Stimulated activated memory B cell treated with anti-CD40 and anti-IgM and Interleukin-4, amounts not matched to agents 10 μg/mL and 1 μg/mL and 100 μg/mL, for 72 hours (primary cell): ENCODE measurements at places on chromosomes 11 and 22.
A peak's percentile ranks its signal among the peaks of the same experiment; 100 is the strongest.

DNA sequence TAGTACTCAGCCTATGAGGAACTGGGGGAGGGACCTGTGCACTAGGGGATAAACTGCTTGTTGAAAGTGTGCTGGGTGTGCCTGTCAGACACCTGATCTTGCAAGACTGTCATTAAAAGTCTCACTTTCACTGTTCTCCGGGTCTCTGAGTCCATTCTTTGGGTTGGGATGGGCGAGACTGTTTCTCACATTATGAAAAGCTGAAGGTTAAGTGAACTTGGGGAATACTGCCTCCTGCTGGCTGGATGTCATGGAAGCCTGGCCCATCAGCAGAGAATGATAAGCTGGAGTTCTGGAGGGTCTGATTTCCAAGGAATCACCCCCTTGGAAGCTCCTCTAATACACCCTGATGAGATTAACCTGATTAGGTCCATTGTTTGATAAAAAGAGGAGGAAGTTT lies 9.0 kb upstream of the VPREB1 start:
- ATAC-seq: no peak

- ATAC-seq: no peak
Measured at GRCh38 chr11:1049071-1049405, 12.5 kb upstream of the MUC6 start.

- no peak for ATAC-seq
Measured at GRCh38 chr22:31139866-31140716, at the start of gene PLA2G3. PLA2G3 (minus strand) TSS chr22:31140508; CDS start chr22:31140354, 154 bp downstream.

- ATAC-seq: no peak
Measured at GRCh38 chr11:119338965-119339588, 1.6 kb downstream of the C1QTNF5 start.

DNA sequence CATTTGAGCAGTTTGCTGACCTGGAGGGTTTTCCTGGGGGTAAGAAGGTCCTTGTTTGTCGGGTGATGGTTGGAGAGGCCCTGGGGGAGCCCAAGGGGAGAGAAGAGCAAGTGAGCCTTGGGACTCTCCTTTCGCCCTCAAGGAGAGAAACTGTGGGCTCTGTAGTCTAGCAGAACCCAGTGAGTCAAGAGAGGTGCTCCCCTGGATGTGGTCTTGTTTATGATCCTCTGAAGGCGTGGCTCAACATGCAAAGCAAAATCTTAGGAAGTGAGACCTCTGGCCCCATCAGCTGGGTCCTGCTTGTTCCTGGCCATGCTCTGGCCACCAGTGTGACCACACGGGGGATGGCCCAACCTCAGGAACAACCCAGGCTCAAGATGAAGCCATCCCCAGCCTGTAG lies 66.5 kb upstream of the ALX4 start:
- ATAC-seq: no peak

GRCh38 chr22:43446916-43447315 lies 35.1 kb downstream of the MPPED1 start:
- ATAC-seq: no peak

- ATAC-seq: no peak
Measured at GRCh38 chr11:12287374-12288211, 89.8 kb upstream of the PARVA start.

- no peak for ATAC-seq
Measured at GRCh38 chr11:115182282-115182955, 321.8 kb downstream of the CADM1 start.

GRCh38 chr22:28930357-28931007 lies 47.1 kb downstream of the ZNRF3 start:
- no peak for ATAC-seq

- ATAC-seq: no peak
Measured at GRCh38 chr11:93340223-93340622, 9.7 kb downstream of the DEUP1 start.

- ATAC-seq: no peak
Measured at GRCh38 chr11:114163830-114164401, 104.4 kb downstream of the ZBTB16 start.

- ATAC-seq: no peak
Measured at GRCh38 chr11:121119440-121119839, 18.4 kb downstream of the TECTA start.

DNA sequence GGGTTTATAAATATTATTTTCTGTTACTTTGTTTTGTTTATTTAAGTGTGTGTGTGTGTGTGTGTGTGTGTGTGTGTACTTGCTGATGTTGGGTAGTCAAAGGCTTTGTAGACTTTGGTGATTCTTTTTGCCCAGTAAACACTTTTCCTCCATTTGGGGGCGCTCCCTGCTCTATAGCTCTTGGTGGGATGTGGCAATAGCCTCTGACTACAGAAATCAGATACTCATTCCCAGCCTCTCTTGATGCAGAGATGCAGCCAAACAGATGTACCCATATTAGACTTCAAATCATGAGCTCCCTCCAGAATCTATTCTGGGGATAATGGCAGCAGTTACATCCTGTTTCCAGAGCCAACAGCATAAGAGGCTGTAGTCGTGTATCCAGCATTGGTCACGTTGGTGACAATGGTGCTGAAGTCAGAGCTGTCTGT lies 33.4 kb upstream of the APOL5 start:
- no peak for ATAC-seq

DNA sequence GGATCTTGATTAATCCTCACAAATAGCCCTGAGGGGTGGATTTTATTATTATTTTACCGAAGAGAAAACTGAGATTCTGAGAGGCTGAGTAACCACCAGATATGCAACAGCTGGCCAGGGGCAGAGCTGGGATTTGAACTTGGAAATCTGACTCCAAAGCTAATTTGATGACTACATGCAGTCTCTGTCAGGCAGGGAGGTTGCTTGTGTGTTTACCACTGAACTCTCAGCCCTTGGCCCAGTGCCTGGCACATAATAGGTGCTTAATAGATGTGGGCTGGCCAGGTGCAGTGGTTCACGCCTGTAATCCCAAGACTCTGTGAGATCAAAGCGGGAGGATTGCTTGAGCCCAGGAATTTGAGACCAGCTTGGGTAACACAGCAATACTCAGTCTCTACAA lies 121.7 kb upstream of the CRYBB3 start:
- no peak for ATAC-seq

GRCh38 chr22:30077279-30077880 lies 2.9 kb upstream of the HORMAD2 start:
- no peak for ATAC-seq

DNA sequence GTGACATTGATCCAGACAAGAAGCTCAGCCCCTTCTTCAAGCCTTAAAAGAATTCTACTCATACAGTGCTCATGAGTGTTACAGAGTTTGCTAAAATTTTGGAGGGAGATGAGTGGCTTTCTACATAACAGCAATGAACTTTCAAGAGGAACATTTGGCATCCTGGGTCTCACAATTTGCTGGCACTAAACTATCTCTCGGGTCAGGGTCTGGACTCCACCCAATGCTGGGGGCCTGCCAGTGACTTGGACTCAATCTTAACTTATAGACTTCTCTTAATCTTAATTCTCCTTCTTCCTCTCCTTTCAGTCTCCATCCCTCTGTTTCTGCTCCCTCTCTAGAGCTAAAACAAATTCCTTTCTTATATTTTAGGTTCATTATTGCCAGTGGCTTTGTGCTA lies 317.9 kb downstream of the TMEM135 start:
- no peak for ATAC-seq

GRCh38 chr11:2472428-2473186 lies 27.8 kb downstream of the KCNQ1 start:
- ATAC-seq: no peak

DNA sequence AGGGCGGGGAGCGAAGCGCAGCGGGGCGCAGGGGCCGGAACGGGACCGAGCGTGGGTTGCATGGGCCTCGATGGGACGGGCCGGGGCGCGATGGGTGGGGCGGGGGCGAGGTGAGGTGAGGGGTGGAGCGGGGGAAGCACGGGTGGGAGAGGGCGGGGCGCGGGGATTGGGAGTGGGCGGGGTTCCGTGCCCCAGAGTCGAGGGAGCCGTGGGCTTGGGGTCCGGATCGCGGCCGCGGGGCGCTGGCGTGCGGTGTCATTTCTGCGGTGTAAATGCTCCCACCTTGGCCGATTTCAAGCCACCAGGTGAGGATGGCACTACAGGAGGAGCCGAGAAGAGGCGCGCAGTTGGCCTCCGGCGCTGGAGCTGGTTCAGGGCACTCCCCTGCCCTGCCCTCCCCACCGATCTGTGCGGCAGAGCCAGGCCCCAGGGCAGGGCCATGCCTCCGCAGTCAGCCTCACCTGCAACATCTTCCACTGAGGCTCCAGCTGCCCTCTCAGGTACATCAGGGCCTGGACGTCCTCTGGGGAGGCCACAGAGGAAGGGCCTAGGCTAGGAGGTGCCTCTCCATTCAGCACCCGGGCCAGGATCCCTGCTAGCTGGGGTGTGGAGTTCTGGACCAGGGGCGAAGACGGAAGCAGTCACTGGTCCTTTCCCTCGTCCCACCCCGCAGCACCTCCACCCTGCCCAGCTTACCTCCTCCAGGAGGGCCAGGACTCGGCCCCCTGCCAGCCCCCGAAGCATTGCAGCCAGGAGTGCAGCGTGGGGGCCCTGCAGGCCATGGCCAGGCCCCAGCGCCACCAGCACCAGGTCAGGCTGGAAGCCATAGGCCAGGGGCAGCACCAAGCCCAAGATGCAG lies 620 bp upstream of the TUBGCP6 start:
- ATAC-seq: peak; percentile 55

GRCh38 chr11:130598433-130598832 lies 150.0 kb downstream of the ADAMTS15 start:
- no peak for ATAC-seq

DNA sequence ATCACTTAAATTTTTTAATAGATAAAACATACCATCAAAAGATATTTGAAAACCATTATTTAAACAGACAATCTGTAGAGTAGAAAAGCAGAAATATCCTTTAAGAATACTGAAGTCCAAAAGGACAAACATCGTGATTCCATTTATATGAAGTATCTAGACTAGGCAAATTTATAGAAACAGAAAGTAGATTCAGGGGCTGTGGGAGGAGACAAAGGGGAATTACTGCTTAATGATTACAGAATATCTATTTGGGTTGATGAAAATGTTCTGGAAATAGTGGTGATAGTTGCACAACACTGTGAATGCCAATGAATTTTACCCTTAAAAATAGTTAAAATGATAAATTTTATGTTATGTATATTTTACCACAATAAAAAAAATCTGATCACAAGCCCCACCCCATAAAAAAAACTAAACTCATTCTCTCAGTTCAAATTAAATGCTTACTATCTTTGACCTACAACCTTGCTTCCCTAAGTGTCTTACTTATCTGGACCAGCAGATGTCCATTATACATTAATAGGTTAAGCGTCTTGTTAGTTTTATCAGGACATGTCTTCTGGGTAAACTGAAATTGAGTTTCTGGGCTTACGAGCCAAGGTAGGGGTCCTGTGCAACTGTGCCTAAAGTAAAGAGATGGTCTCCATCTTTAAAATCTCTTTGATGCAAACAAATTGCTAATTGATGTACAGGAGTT lies 86.3 kb downstream of the FCHSD2 start:
- no peak for ATAC-seq

DNA sequence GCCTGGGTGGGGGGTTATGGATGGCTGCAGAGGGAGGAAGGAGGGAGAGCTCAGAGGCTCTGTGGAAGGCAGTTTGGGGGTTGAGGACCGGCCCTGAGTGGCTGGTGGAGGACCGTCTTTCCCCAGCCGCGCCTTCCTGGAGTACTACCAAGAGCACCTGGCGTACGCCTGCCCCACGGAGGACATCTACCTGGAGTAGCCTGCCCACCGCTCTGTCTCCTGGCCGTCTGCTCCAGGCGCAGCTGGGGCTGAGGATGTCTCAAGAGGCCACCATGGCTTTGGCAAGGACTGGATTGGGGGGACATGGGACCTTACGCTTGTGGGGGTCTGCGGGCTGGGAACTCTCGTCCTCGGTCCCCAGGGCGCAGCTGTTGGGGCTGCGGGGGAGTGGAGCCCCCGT lies 10.0 kb downstream of the MAPK8IP2 start:
- ATAC-seq: no peak

DNA sequence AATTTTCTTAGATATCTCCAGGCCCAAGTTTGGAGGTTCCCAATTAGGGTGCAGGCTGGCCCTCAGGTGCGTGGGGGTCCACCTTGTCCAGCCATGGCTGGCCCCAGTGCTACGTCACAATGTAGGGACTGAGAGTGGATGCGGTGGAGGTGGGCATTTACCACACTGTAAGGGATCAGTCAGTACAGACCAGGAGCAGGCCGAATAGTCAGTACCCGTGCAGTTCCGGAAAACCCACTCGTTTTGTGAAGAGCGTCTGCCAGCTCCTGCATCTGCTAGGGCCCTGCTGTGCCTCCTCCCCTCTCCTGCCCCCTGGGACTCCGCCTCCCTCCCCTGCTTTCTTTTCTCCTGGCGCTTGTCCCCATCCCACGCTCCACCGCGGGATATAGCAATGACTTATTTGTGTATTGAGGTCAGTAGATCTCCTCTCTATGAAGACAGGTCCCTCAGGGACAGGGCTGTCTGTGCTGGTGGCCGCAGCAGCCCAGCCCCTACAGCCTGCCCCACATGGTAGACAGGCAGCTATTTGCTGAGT lies 50.4 kb upstream of the SEPTIN5 start:
- ATAC-seq: no peak

GRCh38 chr22:37521236-37521739 lies 2.1 kb upstream of the CARD10 start:
- ATAC-seq: no peak

DNA sequence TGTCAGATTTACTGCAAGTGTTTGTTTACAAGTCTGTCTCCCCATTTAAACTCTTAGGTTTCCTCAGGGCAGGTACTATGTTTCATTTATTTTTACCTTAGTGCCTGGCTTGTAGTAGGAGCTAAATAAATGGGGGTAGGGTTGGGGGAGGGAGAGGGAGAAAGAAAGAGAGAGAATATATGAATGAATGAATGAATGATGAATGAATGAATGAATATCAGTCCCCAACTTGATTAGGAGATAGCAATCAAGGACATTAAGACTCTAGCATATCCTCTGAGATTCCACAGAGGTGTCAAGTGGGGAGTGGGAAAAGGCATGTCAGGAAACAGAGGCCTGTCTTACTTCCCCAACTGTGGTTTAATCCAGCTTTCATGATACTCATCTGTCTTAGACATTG lies 83.2 kb downstream of the ME3 start:
- ATAC-seq: no peak

- peak; percentile 4 for ATAC-seq
Measured at GRCh38 chr11:45929486-45930030, 7.1 kb downstream of the LARGE2 start.

DNA sequence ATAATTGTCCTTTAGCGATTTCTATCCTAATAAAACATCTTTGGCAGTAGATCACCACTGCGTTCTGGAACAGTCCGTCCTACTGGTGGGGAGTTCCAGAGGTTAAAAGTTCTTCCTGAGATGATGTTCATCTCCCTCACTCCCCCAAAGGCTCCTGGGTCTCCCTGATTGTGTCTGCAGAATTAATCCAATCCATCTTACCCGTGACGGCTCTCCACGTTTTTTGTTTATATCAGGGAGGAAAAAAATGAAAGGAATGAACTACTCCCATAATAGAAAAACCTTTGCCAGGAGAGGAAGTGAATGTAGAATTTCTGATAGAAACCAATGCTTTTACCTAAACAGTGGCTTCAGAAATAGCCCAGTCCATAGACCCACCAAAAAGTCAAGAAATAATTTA lies 81.6 kb downstream of the LARGE1 start:
- ATAC-seq: no peak

- ATAC-seq: peak; percentile 49
Measured at GRCh38 chr22:47943729-47944700, 1181.6 kb downstream of the TBC1D22A start.
